ENCODE measurements at places on chromosomes 7 and 10.

DNA sequence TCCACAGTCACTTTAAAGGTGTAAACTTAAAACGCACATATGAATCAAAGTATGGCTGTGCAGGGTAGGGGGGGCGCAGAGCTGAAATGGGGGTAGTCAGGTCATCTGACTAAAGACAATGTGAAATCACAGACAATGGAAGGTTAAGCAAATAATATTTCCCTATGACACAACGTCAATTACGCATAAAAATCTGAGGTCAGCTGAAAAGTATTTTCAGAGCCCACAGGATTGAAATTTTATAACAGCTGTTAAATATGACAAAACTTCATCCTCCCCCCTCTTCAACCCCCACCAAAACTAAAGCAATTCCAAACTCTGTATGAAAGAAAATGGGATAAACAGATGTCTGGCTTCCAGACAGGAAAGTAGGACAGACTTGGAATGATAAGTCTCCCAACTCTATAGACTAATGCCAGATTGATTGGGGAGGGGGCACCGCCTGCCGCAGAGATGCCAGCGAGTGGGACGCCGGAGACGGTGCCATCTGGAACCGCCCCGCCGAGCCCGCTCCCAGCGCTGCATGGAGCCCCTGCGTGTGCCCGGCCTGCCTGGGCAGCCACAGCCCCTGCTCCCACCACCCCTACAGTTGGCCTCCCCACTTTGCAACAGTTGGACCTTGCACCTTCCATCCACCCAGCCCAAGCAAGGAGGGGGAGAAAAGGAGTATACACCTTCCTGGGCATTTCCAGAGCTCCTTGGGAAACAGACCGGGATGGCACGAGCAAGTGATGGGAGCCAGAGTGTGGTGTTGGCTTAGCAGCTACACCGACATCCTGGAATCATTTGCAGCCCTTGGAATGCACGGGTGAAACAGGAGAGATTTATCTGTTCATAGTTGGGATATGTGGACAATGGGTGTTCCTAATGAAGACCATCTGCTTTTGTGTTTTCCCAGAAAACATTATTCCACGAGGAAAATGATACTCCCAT lies 10.7 kb downstream of the EBF3 start:
- no peak for DNase-seq

DNA sequence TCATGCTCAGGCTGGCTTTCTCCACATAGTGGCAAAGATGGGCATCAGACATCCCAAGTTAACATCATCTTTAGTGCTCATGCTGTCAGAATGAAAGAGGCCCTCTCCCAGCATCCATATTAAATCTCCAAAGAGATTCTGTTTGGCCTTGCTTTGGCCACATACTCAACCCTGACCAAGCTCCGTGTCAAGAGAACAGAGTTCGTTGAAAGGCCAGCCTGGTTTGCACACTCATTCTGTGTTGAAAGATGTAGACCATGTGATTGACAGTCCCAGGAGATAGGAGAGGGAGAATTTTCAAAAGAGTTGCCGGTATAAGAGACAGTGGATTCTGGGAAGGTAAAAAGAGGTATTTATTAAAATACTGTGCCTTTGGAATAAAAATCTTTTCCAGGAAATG lies 19.7 kb downstream of the MET start:
- no peak for DNase-seq

DNA sequence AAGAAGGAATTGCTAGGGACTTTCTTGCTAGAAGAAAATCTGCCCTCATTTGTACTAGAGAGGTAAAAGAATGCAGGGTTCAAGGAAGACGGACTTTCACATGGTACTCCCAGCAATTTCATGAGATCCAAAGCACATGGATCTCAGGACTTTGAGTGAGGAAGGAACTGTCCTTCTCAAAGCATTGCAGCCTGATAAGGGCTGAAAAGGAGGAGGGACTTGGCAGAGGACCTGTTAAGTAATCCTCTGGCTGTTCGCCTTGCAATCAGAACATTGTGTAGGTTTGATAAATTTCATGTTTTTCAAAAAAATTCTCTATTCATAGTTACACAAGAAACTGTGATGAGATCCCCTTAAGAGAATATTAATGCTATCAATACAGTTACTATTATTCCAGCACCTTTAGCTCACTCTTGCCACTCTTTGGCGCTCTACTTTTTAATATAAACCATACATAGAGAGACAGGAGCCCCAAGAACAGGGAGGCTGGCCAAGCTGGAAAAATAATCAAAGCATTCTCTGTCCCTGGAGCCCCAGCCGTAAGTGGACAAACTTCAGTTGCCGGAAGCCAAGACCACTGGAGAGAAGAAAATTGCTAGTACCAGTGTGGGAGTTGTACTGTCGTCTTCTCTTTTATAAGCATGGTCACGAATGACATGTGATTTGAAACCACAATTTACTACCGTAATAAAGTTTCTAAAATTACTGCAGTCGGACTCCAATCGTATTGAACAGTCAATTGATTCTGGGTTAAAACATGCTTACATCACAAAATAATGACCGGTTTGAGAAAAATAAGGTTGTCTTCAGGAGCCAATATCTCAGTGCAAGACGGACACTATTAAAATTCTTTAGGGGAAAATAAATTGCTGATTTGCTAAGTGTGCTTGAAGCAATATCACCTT lies 424.4 kb downstream of the SDK1 start:
- DNase-seq = no peak

DNA sequence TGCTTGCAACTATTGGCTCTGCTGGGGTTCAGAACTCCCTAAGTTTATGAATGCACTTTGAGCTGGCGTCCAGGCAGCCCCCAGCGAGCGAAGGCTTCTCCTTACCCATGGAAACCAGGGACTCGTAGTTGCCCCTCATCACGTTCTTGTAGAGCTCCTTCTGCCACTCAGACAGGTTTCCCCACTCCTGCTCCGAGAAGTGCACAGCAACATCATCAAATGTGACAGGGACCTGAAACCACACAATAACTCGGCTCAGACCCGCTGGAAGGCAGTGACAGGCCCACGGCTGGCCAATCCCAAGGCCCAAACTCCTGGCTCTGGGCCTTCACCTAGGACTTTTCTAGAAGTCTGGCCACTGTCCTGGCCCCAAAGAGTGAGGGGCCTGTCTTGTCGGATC lies 6.9 kb downstream of the ZNF777 start:
- no peak for DNase-seq

GRCh38 chr10:58431903-58432302 lies 46.7 kb downstream of the TFAM start:
- no peak for DNase-seq

GRCh38 chr10:48232717-48233447 lies 41.6 kb downstream of the FRMPD2 start:
- DNase-seq = no peak

DNA sequence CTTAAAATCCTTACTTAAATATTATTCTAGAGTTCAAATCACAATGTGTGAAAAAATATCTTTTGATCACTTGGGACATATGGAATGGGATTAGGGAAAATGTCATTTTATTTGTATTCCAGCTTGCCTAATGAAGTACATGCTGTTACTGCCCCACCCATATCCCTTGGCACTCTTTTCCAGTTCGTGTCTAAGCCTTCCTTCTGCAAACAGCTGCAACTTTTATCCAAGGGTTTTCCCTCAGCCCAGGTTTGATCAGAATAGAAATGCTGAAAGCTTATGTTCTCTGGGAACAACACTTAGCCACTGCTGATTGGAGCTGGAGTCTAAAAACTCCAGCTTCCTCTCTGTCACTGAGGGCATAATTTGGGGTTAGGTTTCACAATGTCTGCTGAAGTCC lies 214.1 kb upstream of the FAM3C start:
- DNase-seq = no peak
